Pancreas (tissue), 10 donors: ENCODE measurements at places on chromosomes 11 and 22. TPM values are rescaled to one million over a fixed set of nuclear protein-coding genes. Genes with fewer than 3 reads are reported as not detected.

OR4A16 gene
- not detected for total RNA-seq

SCGB1D2 gene
- 0.91 TPM for total RNA-seq

- no peaks in the 10 kb centered on the region for H3K36me3 ChIP-seq
- H3K4me3 ChIP-seq, result no peak overlapping the region
- no peaks in the 10 kb centered on the region for H3K4me1 ChIP-seq
- no peak for DNase-seq
- no peak overlapping the region for H3K27ac ChIP-seq
- H3K27me3 ChIP-seq, result no peaks in the 10 kb centered on the region
These were observed 37.8 kb downstream of the DLG2 start for GRCh38 chr11:85589373-85589772.

ZNF70 gene
- total RNA-seq, result 2.4 TPM

DNA sequence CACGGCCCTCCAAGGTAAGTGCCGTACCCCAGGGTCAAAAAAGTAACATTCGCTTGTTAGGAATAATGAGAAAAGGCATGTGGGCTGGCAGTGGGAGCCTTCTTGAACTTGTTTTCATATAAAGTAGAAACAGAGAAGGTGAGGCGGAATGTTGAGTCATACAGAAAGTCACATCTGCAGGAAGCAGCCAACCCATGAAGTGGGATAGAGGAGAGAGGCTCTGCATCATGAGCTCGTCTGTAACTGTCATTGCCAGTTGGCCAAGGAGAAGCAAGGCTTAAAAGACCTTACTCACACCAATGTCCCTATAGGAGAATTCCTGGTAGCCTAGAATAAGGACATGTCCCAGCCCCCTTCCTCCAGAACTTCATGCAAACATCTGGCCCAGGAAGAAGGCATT is 253.3 kb downstream of the BUD13 start:
- H3K27ac ChIP-seq, result no peak overlapping the region
- H3K4me3 ChIP-seq, result no peak overlapping the region
- no peak for DNase-seq
- no peaks in the 10 kb centered on the region for H3K36me3 ChIP-seq
- H3K27me3 ChIP-seq, result no peaks in the 10 kb centered on the region

GRCh38 chr22:17563936-17564391 is 666 bp downstream of the SLC25A18 start:
- H3K36me3 ChIP-seq, result no peaks in the 10 kb centered on the region
- no peak overlapping the region for H3K4me3 ChIP-seq
- DNase-seq, result no peak
- H3K27ac ChIP-seq, result no peak overlapping the region
- H3K27me3 ChIP-seq, result no peaks in the 10 kb centered on the region
- no peaks in the 10 kb centered on the region for H3K4me1 ChIP-seq

OR5AN1 gene
- total RNA-seq, result not detected

DNA sequence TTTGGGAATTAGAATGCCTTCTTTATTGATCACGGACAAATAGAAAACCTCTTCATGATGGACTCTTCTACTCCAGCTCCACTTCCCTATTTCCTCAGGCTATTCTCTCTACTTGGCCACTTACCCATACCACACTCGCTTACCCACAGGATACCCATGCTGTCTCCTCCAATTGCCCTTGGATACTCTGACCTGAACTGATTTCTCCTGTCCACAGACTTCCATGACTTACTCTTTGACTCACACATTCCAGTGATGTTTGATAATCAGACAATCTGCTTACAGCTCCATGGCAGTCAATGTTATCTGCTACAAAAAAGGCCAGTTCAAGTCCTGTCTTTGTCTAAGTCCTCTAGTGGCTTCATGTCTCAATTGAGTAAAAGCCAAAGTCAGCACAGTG is 292.0 kb upstream of the CTSC start:
- no peaks in the 10 kb centered on the region for H3K27me3 ChIP-seq
- H3K4me3 ChIP-seq, result no peak overlapping the region
- no peaks in the 10 kb centered on the region for H3K4me1 ChIP-seq
- H3K36me3 ChIP-seq, result no peaks in the 10 kb centered on the region

OR4D5 gene
- total RNA-seq, result 1.2 TPM

DRICH1 gene
- total RNA-seq, result 0.71 TPM

- no peaks in the 10 kb centered on the region for H3K4me1 ChIP-seq
- H3K27me3 ChIP-seq, result no peaks in the 10 kb centered on the region
- H3K27ac ChIP-seq, result no peak overlapping the region
- DNase-seq, result peak; percentile 67
These were observed 2.6 kb upstream of the HPX start for GRCh38 chr11:6443269-6444003.

DNA sequence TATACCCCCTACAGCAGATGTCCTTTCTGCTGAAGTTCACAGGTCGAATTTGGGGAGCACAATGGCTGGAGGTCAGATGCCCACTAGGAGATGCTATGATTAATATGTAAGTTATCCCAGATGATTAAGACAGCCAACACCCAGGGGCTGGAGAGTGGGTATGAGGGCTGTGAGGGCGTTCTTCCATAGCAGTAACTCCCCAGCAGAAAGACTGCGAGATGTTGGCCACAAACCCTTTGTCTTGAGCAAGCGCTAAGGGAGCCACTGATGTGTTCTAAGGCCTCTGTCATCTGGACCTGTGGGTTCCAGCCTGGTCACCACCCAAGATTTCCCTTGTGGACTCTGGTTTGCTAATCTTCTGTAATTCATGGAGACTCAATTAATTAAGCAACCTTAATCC is 77.6 kb downstream of the BMAL1 start:
- no peak for DNase-seq
- H3K4me1 ChIP-seq, result no peaks in the 10 kb centered on the region
- no peaks in the 10 kb centered on the region for H3K27me3 ChIP-seq
- H3K27ac ChIP-seq, result no peak overlapping the region
- no peak overlapping the region for H3K4me3 ChIP-seq

GRCh38 chr11:12827929-12828812 is 153.9 kb downstream of the TEAD1 start:
- H3K4me1 ChIP-seq, result peaks cover 33% of the 10 kb centered on the region
- peak overlapping the region; percentile 8 for H3K4me3 ChIP-seq
- H3K36me3 ChIP-seq, result no peaks in the 10 kb centered on the region
- DNase-seq, result peak; percentile 63
- H3K27ac ChIP-seq, result peak overlapping the region; percentile 79

DNA sequence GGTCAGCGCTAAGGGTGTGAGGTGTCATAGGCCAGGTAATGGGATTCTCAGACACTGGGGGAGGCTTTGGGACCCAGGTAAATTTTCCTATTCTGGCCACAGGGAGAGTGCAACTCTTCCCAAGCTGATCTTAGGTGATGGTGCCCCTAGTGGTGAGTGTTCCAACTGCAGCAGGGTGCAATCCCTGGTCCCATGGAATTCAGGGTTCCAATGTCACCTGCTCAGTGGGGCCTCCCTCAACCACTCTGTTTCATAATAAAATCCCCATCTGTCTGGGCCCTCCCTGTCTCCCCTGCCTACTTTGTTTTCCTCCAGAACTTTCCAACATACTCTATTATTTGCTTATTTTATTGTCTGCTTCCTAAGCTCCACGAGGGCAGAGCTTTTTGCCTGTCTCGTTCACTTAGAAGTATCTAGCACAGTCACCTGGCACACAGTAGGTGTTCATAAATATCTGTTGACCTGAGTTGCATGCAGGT is 2.9 kb upstream of the SGSM1 start:
- no peak overlapping the region for H3K4me3 ChIP-seq
- no peaks in the 10 kb centered on the region for H3K4me1 ChIP-seq
- peak; percentile 65 for DNase-seq
- H3K36me3 ChIP-seq, result no peaks in the 10 kb centered on the region
- no peaks in the 10 kb centered on the region for H3K27me3 ChIP-seq
- H3K27ac ChIP-seq, result no peak overlapping the region

OR8G5 gene
- total RNA-seq, result not detected

DNA sequence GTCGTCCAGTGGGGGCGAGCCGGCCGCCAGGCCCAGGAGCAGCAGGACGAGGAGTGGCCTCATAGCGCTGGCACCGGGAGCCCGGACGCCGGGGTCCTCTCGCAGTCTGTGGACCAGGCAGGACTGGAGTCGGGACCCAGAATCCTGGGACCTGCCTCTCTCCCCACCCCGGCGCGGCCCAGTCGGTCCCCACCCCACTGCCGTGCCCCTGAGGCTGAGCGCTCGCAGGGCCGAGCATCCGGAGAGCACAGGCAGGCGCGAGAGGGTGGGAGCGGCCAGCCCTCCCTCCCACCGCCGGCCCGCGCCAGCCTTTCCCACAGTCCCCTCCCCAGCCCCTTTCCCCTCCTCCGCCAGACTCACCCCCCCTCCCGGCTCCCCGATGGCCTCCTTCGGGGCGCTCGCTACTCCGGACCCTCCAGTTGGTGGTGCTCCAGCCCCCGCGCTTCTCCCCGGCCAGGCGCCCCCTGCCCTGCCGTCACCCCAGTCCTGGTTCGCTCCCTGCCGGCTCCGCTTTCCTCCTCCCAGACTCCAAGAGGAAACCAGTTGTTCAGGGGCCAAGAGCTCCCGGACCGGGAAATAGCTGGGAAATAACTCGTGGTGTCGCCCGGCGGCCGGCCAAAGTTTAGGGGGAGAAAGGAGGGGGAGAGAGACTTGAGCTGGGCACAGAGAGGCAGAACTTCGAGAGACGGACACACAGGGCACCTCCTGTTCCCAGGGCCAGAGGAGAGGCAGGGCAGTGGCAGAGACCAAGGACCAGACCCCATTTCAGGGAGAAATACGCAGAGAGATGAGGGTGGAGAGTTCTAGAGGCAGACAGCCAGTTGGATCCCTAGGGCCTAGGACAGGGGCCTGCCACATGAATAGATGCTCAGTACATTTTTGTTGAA is at the start of gene C1QTNF5:
TSS of gene C1QTNF5 (minus strand) at position 549 of the 887 bp plus-strand sequence. CDS start at position 63, 486 bp downstream.
- DNase-seq, result peak; percentile 86
- H3K4me3 ChIP-seq, result peak within 1 kb of the TSS; percentile 59
- H3K27ac ChIP-seq, result peak within 1 kb of the TSS; percentile 36
- H3K36me3 ChIP-seq, result no peaks in the 10 kb centered on the region
- no peaks in the 10 kb centered on the region for H3K27me3 ChIP-seq

KRTAP5-1 gene
- total RNA-seq, result not detected

DNA sequence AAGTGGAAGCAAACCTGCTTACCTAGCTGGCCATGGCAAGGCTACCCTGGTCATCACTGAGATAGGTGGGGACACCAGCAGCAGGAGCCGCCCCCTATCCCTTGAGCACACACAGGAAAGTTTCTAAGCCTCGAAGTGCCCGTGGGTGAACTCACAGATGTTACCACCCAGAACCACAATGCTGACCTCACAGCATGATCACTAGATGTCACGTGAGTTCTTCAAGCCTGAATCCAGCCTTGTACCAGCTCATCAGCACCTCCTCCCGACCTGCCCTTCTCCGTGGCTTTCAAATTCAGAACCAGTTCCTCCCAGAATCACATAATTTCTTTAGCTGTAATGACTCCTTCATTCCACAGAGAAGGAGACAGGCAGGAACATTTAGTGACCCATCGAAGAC is 24.7 kb upstream of the TIMP3 start:
- H3K36me3 ChIP-seq, result no peaks in the 10 kb centered on the region
- H3K27me3 ChIP-seq, result no peaks in the 10 kb centered on the region
- no peak overlapping the region for H3K4me3 ChIP-seq
- no peak for DNase-seq
- no peak overlapping the region for H3K27ac ChIP-seq

- DNase-seq, result no peak
- no peaks in the 10 kb centered on the region for H3K27me3 ChIP-seq
- H3K4me1 ChIP-seq, result peaks cover 11% of the 10 kb centered on the region
- H3K36me3 ChIP-seq, result no peaks in the 10 kb centered on the region
- H3K4me3 ChIP-seq, result no peak overlapping the region
These were observed 582.6 kb downstream of the SOX6 start for GRCh38 chr11:15773476-15774387.

DNA sequence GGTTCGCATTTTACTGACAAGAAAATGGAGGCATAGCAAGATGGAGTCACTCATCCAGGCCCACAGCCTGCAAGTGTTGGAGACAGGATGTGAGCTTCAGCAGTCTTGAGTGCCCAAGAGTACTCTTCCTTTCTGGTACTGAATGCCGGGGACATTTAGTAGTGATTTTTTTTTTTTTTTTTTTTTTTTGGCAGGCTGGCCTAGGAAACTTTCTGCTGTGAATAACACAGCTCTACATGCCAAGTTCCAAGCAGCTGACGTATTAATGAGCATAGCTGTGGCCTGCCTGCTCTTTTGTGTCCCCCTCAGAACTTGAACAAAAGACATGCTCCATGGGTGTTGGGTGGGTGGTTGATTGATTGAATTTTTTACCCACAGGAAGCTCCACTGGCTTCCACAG is 195.5 kb upstream of the CADM1 start:
- H3K27ac ChIP-seq, result no peak overlapping the region
- H3K27me3 ChIP-seq, result no peaks in the 10 kb centered on the region

- H3K27me3 ChIP-seq, result no peaks in the 10 kb centered on the region
- H3K4me3 ChIP-seq, result no peak overlapping the region
- H3K4me1 ChIP-seq, result peaks cover 9% of the 10 kb centered on the region
- H3K36me3 ChIP-seq, result no peaks in the 10 kb centered on the region
These were observed 20.0 kb downstream of the MAML2 start for GRCh38 chr11:96322775-96323641.
